ENCODE measurements at places on chromosomes 4 and X.

- DNase-seq, result no peak
Measured at GRCh38 chr4:162847945-162848549, 318.6 kb downstream of the NAF1 start.

- DNase-seq, result no peak
Measured at GRCh38 chrX:44705817-44706551, 137.8 kb upstream of the DUSP21 start.

- no peak for DNase-seq
Measured at GRCh38 chr4:27096142-27096824, 235.6 kb downstream of the STIM2 start.

- no peak for DNase-seq
Measured at GRCh38 chrX:47145395-47146120, 537 bp downstream of the RBM10 start.

DNA sequence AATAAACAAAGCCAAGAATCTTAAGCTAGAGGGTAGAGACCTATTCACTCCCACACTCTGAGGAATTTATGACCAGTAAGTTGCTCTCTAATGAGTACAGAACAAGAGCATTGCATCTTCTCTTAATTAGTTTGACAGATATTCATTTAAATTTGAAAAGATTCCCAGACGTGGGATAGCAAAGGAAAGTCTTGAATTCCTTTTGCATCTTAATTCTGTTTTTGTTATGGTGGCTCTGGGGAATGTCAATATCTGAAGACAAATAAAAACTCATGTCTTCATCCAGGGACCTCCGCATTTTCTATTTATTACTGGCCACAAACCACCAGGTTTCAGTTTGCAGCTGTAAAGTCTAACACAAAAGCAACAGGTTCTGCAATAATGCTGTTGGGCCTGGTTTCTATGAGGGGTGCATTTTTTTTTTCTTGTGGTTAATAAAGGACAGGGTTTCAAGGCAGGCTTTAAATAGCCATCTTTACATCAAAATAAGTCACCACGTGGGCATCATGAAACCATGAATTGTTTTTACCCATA is 172.3 kb downstream of the SHROOM3 start:
- DNase-seq, result peak; percentile 84

DNA sequence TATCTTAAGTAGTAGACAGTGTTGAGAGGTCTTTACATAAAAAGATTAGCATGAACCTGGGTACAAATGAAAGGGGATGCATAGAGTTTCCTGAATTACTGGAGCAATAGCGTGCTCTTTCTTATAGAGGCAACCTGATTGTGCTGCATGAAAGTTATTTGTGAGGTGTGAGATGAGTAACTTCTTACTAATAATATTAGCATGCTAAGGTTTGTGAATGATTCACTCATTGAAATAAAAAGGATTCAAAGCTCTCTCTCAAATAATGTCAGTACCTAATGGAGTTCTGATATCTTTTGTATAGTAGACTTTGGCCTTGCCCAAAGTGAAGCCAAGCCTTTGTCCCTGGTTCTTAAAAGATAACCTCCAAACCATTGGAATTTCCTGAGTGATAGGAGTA is 131.0 kb upstream of the CXXC4 start:
- no peak for DNase-seq

DNA sequence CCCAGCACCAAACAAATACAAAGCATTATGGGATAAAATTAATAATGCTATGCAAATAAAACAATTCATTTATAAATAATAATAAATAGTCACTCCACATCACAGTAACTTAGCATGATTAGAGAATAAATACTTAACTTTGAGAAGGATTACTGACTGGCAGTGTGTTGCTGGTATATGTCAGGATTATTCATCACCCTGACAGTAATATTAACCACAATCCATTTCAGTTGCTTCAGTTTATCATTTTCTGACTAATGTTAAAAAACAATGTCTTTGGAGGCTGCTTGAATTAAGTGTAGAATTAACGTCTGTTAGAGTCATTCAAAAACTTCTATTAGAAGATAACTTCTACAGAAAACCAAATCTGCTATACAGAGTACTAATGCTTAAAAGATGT is 124.1 kb upstream of the MAB21L2 start:
- DNase-seq, result no peak

GRCh38 chr4:9825049-9825448 is 43.6 kb downstream of the DRD5 start:
- DNase-seq, result no peak

DNA sequence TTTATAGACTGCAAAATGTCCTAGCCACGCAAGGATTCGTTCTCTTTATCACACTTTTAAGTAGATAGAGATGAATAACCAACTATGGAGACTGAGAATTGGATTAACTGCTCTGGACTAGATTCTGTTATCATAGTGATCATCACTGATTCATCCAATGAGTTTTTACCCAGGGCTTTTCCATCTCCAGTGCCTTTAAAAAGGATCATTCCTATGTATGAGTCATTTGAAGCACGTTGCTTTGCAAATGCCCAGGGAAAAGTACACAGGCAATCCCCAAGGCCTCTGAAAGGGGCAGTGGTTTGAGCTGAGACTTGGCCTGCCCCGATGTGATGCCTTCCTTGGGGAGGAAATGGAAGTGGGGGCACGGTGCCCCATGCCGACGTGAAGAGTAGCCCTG is 122.7 kb upstream of the PSAPL1 start:
- no peak for DNase-seq

DNA sequence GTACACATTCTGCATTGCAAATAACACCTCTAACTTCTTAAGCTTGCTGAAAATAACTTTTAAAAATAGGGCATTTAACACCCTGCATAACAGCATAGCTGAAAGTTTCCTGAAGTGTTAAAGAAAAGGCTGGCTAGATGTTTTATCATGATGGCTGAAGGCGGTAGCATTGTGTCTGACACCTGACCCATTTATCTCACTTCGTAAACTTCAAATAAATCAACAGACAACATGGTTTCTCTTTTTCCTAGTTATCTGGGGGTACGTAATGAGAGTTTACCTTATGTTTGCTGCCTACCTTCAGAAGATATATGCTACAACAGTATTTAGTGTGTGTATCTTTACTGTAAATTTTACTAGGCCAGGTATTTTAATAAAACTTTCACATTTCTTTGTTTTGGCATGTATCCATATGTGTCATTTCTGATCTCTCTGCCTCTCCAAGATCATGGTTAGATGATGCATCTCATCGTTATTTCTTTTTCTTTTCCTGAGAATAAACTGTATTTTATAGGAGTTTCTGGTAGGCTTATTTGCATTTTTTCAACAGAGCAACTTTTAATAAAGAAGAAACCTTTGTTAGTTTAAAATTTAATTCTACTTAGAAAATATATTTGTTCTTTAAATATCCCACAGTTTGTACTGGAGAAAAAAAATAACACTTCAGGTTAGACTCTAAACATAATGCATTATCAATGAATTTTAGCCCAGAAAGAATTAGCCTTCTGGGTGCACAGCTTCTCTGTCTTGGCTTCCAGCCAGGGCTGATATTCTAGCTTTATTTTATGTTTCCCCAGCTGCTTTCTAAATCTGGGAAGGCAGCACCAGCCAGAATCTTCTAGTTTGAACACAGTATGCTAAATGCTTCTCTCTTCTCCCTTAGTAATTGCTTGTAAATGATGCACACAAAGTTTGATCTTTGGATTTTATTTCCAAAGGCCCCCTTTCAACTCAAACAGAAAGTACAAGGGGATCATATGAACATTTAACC is 2.9 kb downstream of the NDST4 start:
- no peak for DNase-seq

DNA sequence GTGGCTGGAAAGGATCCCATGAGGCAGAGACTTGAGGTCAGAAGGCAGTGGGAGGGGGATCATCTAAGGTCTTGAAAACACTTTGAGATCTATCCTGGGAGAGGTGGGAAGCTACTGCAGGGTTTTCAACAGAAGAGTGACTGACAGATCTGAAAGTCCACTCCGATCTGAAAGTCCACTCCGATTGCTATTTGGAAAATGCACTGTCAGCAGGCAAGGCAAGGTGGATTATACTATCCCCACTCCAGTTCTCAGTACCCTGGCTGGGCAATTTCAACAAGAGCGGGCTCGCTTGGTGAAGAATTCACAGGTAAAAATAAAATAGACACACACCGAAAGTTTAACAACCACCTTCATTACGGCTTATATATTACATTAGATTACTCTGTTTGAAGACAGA is 42.3 kb upstream of the C1QTNF7 start:
- no peak for DNase-seq

DNA sequence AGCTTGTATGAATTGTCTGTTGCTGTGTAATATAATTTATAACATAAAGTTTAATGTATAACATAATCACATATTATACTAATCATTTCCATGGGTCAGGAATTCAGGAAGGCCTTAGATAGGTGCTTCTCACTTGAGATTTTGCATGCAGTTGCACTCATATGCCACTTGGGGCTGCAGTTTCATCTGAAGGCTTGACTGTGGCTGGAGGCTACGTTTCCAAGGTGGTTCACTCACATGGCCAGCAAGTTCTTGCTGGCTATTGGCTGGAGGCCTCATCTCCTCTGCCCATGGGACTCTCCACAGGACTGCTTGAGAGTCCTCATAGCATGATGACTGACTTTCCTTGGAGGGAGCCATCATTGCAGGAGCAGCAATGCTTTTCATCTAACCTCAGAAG is 53.4 kb upstream of the STX18 start:
- DNase-seq, result no peak

DNA sequence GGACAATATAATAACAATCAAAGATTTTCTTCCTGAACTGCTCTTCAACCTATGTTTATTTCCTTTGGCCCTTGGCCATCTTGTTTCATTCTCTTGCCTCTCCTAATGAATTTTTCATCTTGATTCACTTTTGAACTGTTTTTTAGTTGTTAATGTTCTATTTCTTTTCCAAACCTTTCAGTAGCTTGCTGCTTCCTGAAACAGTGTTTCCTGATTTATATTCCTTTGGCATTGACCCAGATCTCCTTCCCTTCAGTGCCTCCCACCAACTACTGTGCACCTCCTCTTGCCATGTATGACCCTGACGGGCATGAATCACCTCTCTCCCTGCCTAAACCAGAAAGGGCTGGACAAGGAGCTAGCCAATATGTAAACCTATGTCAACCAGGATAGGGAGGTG is 25.6 kb upstream of the SPP1 start:
- no peak for DNase-seq
